ENCODE measurements at places on chromosomes 16 and 17.

DNA sequence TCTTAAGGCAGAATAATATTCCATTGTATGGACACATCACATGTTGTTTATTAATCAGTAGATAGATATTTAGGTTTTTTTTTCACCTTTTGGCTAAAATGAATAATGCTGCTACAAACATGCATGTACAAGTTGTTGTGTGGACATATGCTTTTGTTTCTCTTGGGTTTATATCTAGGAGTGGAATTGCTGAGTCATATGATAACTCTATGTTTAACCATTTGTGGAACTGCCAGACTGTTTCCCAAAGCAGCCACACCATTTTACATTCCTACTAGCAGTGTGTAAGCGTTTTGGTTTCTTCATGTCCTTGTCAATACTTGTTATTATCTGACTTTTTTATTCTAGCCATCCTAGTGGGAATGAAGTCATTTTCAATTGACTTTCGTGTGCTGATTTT, 21.3 kb downstream of the CYLD start:
- no peak for ATAC-seq

DNA sequence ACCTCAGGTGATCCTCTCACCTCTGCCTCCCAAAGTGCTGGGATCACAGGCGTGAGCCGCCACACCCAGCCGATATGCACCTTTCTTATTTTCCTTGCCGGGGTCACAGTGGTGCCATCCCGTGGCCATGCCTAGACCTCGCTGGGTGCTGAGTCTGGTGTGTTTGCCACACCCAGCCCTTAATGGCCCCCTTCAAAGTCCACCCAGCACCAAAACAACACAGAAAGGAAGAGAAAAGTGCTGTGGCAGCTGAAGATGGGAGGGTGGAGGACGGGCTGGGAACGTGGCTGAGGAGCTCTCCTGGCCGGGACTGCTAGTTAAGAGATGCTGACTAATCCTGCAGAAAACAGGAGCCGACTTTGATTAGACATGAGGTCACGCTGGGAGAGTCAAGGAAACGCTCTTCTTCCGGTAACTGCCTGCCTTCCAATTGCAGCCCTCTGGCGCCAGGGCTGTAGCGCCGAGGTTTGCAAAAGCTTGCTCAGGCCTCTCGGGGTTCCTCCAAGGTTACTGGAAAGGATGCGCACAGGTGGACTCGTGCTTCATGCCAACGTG, 10.9 kb downstream of the SLC43A2 start:
- peak; percentile 48 for ATAC-seq

DNA sequence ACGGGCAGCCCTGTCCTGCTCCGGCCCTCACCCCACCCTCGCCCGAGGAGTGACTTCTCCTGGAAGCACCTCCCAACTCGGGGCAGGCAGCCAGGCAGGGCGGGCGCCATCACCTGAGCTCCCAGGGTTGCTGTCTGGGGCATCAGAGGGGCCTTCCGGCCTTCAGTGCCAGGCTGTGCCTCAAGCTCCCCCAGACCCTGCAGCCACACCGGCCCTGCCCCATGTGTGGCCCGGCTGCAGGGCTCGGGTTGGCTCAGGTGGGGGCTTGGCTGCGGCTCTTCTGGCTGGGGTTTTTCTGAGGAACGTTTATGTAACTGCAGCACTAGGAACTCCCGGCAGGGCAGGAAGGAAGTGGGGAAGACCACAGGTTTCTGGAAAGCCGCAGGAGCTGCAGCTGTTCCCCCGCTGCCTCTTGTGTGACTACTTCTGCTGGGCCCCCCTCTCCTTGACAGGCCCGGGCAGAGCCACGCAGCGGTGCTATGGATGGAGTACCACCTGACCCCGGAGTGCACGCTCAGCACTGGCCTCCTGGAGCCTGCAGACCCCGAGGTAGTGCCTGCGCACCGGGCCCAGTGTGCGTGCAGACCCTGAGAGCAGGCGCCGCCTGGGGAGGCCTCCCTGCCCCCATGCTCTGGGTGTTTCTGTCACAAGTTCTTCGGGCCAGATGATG, 45.6 kb downstream of the PRMT7 start:
- no peak for ATAC-seq

DNA sequence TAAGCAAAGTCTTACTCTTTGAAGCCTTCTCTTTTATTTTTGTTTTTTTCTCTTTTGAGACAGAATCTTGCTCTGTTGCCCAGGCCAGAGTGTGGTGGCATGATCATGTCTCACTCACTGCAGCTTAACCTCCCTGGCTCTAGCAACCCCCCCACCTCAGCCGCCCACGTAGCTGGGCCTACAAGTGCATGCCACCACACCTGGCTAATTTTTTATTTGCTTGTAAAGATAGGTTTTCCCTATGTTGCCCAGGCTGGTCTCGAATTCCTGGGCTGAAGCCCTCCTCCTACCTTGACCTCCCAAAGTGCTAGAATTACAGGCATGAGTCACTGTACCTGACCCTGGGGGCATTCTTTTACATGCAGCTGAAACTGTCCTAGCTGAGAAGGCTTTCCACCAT, 154.7 kb downstream of the PRKCB start:
- no peak for ATAC-seq

DNA sequence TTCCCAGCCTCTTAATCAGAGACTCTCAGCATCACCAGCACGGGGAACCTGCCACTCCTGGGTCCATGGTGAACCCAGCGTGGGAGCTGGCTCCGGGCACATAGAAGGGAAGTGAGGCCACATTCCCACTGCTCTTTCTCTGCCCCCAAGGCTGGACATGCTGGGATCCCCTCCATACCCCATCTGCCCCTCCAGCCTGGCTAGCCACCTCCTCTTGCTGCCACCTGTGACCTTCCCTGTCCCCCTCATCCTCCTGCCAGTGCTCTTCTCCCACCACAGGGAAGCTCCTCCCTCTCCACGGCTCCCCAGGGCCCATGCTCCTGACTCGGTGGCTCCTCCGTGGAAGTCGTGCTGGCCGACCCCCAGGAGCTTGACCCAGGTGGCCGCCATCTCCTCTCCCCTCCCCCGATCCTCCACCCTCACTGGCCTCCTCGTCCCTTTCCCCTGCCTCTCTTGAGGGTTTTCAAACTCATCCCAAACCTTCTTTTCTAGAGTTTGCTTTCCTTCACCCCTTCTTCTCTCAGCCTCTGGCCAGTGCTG, 139.1 kb upstream of the CHMP6 start:
- ATAC-seq = no peak

- ATAC-seq = no peak
Observed at GRCh38 chr17:55436224-55437158, 14.9 kb upstream of the MMD start.

All from gastroesophageal sphincter (tissue), 4 donors.